ENCODE measurements at places on chromosomes 7 and 10.

GRCh38 chr7:120951826-120952225, 1.2 kb downstream of the ING3 start:
- DNase-seq: no peak

GRCh38 chr7:28747854-28748253, 210.3 kb downstream of the TRIL start:
- DNase-seq: no peak

DNA sequence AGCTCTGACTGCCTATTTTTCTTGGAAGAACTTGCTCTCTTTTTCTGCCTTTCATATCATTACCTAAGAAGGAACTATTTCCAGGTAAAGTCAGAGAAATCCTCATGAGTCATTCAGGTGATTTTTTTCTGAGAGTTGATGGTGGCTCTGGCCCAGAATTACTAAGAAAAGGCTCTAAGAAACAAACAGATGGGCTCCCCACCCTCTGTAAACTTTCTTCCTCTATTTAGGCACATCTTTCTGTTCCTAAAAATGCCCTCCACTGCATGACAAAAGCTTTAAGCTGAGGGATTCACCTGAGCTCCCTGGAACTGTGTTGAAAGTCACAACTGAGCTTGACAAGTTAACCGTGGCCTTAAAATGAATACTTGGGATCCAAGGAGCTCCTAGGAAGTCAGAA, 1.6 kb downstream of the OLAH start:
- no peak for DNase-seq

GRCh38 chr10:95208702-95209391, 14.8 kb downstream of the ACSM6 start:
- no peak for DNase-seq

DNA sequence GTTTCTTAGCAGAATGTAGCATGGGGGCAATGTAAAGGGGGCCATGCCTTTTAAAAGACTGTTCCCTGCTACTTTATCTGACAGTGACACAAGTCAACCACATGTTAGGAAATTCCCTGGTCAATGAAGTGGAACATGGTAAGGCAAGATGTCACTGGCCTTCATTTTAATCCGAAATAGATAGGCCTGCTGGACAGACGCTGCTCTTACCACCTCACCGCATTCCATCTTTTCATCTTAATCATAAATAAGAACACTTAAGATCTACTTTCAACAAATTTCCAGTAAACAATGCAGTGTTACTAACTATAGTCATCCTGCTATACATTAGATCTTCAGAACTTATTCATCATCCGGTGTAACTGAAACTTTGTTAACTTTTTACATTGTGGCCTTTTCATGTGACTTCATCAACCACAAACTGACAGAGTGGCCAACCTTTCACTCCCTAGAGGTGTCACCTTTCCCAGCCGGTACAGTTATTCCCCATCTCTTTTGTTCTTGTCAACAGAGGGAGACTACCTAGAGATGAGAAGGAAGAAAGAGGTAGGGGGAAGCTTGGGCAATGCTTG, 15.6 kb downstream of the ASB4 start:
- DNase-seq: peak; percentile 73

Data from M059J (cell line).